GM10248 (cell line): ENCODE measurements at places on chromosomes 11 and 22.

- no peak for DNase-seq
Measured at GRCh38 chr11:9550191-9550628, 23.3 kb upstream of the WEE1 start.

DNA sequence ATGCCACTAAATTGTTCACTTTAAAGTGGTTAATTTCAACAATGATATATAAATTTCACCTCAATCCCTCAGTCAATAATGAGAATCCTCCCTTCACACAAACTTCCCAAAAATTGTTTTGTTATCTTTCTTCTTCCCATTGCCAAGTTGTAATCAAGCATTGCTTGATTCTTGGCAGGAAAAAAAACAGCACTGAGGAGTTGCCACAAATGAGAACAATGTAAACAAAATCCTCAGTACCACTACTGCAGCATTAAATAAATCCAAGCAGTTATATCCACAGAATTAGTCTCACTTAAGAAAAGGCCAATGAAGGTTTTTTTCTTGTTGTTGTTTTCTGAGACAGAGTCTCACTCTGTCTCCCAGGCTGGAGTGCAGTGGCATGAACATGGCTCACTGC is 38.2 kb downstream of the FAM168A start:
- no peak for DNase-seq

- DNase-seq: no peak
Measured at GRCh38 chr11:122175306-122175705, 59.3 kb upstream of the BLID start.

DNA sequence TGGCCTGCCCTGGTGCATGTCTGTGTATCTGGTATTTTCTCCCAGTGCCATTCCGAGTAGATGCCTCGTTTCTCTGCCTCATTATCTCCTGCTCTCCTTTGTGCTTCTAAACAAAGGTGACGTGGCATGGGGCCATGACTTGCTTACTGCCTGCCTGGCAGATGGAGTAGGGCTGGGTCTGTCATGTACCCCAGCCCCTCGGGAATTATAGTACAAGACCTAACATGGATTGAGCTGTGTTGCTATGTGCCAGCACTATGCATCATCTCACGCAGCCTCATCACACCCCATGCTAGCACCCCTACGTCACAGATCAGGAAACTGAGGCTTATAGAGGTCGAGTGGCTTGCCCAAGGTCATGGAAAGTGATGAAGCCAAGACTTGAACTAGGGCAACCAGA is 88.1 kb downstream of the GALNT18 start:
- no peak for DNase-seq

GRCh38 chr22:32338757-32339156 is 18.9 kb upstream of the RFPL3 start:
- no peak for DNase-seq

GRCh38 chr11:120346233-120346632 is 10.0 kb downstream of the ARHGEF12 start:
- no peak for DNase-seq

GRCh38 chr11:111523343-111523742 is 8.8 kb downstream of the HOATZ start:
- no peak for DNase-seq

GRCh38 chr11:23192256-23192655 is 332.0 kb upstream of the CCDC179 start:
- no peak for DNase-seq

- no peak for DNase-seq
Measured at GRCh38 chr11:113331441-113331840, 17.1 kb downstream of the TTC12 start.

DNA sequence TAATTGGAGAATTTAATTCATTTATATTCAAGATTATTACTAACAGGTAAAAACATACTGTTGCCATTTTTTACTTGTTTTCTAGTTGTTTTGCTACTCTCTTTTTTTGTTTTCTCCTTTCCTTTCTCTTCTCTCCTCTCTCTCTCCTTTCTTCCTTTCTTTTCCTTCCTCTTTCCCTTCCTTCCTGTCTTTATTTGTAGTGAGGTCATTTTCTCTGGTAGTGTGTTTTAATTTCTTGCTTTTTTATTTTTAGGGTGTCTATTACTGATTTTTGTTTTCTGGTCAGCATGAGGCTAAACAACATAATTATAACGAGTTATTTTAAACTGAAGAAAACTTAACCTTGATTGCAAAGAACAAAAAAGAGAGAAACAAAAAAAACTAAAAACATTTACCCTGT is 112.4 kb upstream of the SERPIND1 start:
- no peak for DNase-seq

DNA sequence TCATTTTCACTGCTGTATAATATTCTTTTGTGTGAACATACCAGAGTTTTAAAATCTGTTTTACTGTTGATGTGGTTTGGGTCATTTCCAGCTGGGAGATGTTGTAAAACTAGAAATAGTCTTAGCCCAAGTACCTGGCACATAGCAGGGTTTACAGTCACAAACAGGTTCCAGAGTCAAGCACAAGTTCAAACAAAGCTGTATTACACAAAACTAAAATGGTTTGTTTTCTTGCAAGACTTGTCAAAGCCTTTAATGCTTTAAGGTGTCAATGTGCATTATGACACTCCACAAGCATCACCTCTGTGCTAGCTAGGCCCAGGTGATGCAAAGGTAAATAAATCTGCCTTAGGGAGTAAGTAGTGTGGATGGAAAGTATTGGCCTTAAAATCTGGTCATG is 379.1 kb downstream of the MN1 start:
- no peak for DNase-seq

DNA sequence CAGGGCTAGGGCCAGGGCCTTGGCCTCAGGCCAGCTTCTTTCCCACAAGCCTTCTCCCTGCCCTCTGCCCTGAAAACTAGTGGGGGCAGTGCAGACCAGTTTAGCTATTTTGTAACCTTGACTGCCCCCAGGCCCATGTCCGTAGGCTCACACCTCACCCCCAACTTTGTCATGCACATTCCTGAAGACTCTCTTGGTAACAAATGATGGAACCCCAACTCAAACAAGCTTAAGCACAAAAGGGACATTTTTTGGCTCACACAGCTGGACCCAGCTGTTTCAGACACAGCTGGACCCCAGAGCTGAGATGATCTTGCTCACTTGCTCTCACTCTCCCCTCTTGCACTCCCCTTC is 46.6 kb downstream of the KCNQ1OT1 start:
- no peak for DNase-seq

DNA sequence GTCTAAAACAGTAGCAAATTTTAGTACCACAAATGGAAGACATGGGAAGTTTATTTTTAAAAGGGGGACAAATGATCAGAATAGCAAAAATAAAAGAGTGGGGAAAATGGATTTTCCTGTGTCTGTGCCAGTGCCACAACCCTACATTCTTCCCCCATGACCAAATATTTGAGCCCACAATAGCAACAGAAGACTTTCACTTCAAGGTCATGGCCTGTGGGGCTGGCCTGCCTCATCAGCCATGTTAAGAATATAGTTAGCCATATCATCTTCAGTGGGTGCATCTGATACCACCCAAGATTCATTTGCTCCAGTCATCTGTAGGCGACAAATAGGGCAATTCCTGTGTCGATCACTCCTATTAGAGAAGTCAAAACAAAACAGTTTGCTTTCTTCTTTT is 26.3 kb downstream of the RNF141 start:
- DNase-seq: no peak

DNA sequence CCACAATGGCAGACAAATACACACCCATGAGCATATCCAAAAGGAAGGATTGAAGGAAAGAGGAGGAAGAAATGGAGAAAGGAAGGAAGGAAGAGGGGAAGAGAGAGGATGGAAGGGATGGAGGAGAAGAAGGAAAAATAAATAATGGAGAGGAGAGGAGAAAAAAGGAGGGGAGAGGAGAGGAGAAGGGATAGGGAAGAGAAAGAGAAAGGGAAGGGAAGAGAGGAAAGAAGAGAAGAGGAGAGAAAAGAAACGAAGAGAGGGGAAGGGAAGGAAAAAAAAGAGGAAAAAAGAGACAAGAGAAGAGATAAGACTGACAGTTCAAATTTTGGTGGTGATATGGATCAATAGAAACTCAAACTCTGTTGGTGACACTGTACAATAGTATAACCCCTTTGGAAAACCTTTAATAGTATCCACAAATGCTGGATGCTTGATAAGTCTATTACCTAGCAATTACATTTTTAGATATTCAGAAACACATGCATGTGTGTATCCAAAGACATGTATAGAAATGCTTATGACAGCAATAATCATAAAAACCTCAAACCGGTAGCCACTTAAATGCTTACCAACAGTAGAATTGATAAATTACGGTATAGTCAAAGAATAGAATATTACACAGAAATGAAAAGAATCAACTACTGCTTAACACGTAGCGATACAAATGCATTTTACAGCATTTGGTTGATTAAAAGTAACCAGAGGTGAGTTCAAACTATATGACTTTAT is 1.2 kb upstream of the HBD start:
- no peak for DNase-seq

DNA sequence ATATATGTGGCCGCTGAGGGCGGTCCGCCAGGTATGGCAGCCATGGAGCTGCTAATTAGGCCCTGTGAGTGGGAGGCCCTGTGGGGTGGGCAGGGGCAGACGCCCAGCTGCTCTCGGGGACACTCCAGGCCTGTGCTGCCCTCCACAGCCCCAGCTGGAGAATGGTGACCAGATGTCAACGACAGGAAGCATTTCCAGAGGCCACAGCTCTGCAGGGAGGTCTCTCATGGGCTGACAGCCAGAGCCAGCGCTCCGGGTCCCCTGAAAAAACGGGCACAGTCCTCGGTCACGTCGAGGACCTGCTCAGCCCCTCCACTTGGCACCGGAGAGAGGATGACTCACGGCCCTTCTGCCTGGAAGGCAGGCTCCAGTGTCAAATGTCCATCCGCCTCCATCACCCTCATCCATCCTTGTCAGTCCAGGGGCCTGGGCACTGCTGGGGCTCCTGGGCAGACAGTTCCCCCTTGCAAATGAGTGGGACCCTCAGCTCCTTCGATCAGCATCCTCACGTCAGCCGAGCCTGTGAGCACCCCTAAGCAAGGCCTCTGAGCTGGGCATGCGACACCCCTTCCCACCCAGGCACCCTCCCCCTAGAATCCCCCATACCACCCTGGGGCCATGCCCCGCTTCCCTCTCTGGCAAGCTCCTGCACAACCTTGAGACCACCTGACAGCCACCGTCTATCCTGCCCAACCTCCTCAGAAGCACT is 1.9 kb downstream of the BID start:
- DNase-seq: no peak

GRCh38 chr11:61897387-61898246 is 6.3 kb upstream of the FADS3 start:
- peak; percentile 89 for DNase-seq

GRCh38 chr11:15800111-15800800 is 556.1 kb downstream of the SOX6 start:
- no peak for DNase-seq

DNA sequence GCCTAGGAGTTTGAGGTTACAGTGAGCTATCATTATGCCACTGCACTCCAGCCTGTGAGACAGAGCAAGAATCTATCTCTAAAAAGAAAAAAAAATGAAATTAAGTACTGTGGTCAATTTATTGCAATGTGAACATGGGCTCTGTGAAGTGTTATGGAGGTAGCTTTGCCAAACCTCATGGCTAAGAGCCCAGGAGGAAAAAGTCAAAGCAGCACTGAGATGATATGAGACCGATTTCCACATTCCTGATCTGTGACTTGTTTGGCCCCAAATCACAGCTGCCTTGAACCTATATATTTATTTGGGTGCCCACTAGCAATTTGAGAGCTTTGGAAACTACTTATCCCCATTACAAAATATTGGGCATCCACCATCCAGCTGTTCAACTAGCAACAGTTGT is 29.8 kb upstream of the TMEM135 start:
- no peak for DNase-seq
